ENCODE measurements at places on chromosomes 12 and 14.

DNA sequence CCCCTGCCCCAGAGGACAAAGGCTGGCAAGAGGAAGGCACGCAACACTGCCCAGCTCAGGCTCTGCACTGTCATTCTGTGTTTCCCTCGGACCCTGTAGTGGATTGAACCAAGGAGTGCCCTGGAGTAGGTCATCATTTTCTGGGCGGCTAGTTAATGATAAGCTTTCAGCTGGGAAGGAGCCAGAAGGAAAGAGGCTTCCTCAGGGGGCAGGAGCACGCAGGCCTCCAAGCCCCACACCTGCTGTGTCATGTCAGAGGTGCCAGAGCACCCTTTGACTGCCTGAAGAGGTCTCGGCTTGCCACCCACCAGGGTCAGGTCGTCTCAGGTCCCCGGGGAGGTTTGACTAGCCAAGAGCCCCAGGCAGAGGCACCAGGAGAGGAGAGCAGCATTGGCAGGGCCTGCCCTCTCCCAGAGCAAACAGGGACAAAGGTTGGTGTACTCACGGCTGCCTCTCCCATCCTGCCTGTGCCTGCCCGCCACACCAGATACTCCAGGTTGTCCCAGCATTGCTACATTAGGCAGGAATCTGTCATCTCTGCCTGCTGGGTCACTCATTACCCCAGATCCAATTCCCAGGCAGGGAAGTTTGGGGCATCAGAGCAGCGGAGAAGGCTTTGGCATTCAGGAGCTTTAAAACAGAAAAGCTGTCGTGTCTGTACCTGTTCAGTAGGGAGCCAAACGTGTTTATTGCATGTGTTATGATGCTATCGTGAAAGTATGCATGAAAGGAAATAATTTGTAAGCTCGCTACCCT is 33.5 kb upstream of the ATP2A2 start:
- DNase-seq: peak; percentile 73

- no peak for DNase-seq
Measured at GRCh38 chr12:112537710-112538396, 119.1 kb downstream of the PTPN11 start.

- no peak for DNase-seq
Measured at GRCh38 chr12:5715021-5715420, 230.0 kb downstream of the ANO2 start.

GRCh38 chr12:100266835-100267602 is at the start of the genes DEPDC4 and SCYL2:
Gene DEPDC4, minus strand, starts transcription at chr12:100267079. Its CDS starts 3 bp downstream, at chr12:100267076.
Gene SCYL2, plus strand, starts transcription at chr12:100267177. Its CDS starts 15,794 bp downstream, at chr12:100282971.
- peak; percentile 97 for DNase-seq

GRCh38 chr12:5428332-5429221 is 3.3 kb upstream of the NTF3 start:
- DNase-seq: peak; percentile 75

GRCh38 chr14:104778694-104779331 is 16.7 kb downstream of the AKT1 start:
- DNase-seq: no peak

DNA sequence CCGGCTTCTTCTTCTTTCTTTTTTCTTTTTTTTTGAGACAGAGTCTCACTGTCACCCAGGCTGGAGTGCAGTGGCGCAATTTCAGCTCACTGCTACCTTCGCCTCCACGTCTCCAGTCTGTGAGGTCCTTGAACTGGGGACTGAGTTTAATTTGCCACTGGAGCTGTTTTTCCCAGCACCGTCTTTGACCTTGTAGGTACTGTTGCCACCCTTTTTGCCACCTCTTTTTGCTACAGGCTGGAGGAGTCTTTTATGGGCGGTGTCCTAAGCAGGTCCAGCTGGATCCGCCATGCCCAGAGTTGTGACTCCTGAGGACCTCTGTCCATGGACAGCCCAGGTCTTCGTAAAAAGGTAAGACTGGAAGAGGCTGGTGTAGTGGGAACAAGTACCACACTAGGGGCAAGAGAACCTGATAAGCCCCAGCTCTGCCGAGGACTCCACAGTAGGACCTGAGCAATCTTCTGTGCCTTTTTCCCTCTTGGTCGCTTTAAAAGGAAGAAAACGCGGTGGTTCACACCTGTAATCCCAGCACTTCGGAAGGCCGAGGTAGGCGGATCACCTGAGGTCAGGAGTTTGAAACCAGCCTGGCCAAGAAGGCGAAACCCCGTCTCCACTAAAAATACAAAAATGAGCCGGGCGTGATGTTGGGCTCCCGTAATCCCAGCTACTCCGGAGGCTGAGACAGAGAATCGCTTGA is 946 bp downstream of the RNU4-2 start:
- DNase-seq: peak; percentile 42

- DNase-seq: no peak
Measured at GRCh38 chr12:124722878-124723277, 140.8 kb downstream of the SCARB1 start.

GRCh38 chr14:105647784-105648608 is 121.6 kb downstream of the TMEM121 start:
- DNase-seq: no peak

GRCh38 chr14:45246691-45247090 is 6.3 kb downstream of the MIS18BP1 start:
- DNase-seq: no peak

GRCh38 chr14:67228325-67228984 is 12.8 kb upstream of the PALS1 start:
- no peak for DNase-seq

DNA sequence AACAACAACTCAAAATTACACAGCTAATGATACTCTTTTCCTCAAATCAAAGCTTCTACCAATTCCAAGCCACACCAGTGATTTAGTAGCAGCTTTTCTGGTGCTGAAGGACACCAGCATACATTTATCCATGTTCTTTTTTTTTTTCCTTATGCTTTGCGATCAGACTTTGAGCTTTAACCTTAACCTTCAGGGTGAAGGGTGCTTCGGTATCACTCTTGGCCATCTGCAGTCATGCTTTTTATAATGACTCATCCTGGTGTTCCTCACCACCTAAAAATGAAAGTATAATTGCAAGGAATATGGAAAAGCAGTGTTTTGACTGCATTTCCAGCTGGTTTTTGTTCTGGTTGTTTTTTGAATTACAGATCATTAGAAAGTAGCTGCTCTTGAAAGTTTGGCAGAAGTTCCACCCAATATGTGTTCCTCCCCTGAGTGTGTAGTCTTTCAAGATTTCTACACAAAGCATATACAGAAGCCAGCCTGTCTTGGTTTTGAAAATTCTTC is 1.3 kb upstream of the SLC41A2 start:
- DNase-seq: no peak

DNA sequence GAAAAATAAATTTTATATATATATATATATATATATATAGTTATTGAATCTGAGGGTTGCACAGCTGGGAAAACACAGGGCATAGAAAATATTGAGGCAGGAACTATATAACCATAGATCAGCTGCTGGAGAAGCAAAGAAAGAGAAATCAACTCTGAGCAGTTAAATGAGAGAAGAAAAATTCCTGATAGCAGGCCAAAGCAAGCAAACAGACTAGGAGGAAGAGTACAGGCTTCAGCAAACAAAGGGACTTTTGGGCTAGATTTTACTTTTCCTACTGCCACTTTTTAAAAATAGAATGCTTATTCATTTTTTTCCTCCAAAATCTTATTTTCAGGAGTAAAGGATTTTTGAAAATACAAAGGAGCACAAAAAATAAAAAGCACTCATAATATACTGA is 216.0 kb upstream of the PRKD1 start:
- DNase-seq: no peak

GRCh38 chr12:93853698-93854478 is 176.7 kb downstream of the CRADD start:
- DNase-seq: no peak

- no peak for DNase-seq
Measured at GRCh38 chr14:48250575-48250974, 575.2 kb upstream of the MDGA2 start.

GRCh38 chr12:110249716-110250225 is 31.3 kb upstream of the ATP2A2 start:
- DNase-seq: peak; percentile 45

GRCh38 chr12:46473634-46474329 is 101.2 kb upstream of the SLC38A2 start:
- DNase-seq: peak; percentile 71

DNA sequence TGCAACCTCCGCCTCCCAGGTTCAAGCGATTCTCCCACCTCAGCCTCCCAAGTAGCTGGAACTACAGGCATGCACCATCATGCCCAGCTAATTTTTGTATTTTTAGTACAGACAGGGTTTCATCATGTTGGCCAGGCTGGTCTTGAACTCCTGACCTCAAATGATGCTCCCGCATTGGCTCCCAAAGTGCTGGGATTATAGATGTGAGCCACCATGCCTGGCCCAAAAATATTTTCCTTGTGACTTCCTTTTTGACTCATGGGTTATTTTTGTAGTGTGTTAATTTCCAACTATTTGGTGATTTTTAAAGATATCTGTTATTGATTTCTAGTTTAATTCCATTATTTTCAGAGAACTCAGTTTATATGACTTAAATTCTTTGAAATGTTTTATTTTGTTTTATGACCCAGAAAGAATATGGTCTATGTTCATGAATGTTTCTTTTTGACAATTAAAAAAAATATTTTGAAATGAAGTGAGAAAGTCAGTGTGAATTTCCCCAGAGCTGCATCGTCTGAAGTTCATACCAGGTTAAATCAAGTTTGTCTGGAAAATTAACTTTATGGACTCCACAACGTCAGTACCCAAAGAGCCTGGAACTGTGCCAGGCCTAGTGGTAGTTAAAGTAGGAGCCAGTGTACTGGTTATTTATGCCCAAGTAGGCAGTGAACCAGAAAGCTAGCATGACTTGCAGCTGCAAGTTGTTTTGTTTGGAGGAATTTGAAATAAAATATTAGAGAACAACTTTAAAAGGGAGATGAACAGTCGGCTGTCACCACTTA is 2.8 kb upstream of the CDKL1 start:
- DNase-seq: peak; percentile 49
